ENCODE measurements at places on chromosomes 5 and 9.
A peak's percentile ranks its signal among the peaks of the same experiment; 100 is the strongest.

- DNase-seq: no peak
Measured at GRCh38 chr9:72474676-72475075, 46.7 kb upstream of the TMC1 start.

DNA sequence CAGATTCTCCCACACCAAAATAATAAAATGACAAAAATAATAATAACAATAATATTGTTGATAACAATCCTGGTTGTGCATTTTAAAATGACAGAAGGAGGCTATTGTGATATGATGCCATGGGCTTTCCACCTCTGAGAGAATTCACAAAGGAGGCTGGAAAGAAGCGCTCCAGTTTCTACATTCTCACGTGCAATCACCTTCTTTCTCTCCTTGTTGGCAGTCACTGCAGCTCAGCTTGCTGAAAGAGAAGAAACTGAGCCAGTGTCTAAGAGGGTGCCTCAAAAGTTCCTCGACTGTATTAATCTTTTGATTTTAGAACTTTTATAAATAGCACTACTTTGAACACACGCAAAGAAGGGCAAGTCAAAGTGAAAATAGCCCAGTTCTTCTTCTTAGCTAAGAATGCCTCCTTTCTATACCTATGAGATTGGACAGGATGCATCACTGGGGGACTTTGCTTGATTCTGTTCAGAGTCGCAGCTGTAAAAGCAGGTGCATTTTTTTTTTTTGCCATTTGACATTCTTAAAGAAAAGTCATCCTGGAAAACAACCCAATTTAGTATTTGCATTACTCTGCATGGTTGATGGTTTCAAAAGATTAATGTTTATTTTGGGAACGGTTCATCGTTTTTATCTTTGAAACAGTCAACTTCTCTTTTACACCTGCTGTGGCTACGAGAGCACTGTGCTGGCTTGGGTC, 12.4 kb upstream of the SUB1 start:
- DNase-seq: no peak

GRCh38 chr5:40717281-40717680, 37.6 kb downstream of the PTGER4 start:
- no peak for DNase-seq

DNA sequence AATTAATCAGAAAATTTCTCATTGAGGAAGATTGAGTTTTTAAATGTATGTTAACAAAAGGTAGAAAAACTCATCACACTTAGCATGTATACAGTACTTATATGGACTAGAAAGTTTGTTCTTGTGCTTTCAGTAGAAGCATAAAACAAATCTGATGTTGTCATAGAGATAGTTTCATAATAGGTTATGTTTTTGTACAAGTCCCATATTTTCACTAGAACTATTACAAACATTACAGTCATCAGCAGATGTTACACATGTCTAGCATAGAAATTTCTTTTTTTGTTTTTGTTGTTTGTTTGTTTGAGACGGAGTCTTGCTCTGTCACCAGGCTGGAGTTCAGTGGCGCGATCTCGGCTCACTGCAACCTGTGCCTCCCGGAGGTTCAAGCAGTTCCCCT, 131.4 kb downstream of the COMMD10 start:
- DNase-seq: no peak

DNA sequence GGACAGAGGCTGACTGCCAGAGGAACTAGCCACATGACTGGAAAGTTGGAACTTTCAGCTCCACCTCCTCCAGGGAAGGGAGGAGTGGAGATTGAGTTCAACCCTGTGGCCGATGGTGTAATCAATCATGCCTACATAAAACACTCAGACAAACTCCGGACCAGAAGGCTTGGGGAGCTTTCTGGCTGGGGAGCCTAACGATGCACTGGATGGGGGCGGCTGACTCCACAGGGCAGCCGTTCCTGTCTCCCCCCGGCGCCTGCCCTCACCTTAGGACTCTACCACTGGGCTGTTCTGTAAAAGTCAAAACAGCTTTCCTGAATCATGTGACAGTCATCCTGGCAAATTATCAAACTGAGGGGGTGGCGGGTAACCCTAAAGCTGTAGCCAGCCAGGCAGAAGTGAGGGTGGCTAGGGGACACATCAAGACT, 58.0 kb downstream of the GOLM1 start:
- DNase-seq: peak; percentile 72

DNA sequence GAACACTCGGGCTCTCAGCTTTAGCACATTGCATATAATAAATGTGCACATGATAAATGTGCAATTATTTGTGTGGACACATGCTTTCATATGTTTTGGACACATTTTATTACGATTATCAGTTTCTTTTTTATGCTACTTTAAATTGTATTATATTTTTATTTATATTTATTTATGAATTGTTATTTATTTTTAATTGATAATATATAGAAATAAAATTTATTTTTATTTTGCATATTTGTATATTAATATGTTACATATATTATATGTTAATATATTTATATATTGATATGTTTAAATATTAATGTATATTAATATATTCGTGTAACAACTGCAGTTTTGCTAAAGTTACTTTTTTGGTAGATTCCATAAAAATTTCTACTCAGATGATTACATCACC, 454.8 kb upstream of the CDH10 start:
- DNase-seq: no peak

GRCh38 chr5:94746731-94747124, 128.3 kb downstream of the SLF1 start:
- DNase-seq: peak; percentile 13

- no peak for DNase-seq
Measured at GRCh38 chr5:39566891-39567290, 142.1 kb upstream of the DAB2 start.

DNA sequence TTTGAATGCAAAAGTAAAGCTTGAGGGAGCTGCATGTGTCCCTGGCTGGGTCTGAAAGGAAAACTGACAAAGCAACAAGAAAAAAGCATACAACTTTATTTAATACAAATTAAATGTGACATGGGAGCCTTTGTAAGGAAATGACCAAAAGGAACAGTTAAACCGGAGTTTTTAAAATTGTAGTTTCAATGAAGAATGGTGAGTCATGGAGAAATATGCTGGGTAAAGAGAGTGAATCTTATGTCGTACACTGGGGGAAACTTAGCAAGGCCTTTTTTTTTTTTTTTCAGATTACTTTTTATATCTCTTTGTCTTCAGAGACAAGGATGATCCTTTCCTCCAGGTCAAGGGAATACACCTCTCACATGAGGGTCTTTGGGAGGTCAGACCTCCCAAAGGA, 50.1 kb upstream of the FBXL17 start:
- DNase-seq: no peak

- no peak for DNase-seq
Measured at GRCh38 chr9:130856474-130856873, 21.4 kb downstream of the ABL1 start.

DNA sequence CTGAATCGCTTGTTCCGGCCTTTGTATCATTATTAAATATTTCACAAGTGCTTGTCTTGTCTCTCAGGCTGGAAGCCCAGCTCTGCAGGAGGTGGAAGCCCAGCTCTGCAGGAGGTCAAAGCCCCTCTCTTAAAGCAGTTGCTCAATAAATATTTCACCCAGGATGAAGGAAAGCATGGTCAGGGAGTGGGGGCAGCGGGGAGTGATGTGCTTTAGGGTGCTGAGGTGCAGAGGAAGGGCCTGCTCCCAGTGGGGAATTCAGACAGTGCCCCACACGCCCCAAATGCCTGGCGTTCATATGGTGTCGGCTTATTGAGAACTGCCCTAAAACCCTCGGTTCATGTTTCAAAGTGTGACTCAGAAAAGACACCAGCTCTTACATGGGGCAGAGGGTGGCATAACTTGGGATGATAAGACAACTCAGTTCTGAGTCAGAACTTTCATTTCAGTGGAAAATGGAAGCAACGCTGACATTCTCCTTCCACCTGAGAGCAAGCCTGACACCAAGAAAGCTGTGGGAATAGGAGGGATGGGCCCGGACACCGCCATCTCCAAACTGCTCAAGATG, 114.3 kb upstream of the DAP start:
- no peak for DNase-seq

- no peak for DNase-seq
Measured at GRCh38 chr5:126508251-126508961, 85.2 kb downstream of the GRAMD2B start.

DNA sequence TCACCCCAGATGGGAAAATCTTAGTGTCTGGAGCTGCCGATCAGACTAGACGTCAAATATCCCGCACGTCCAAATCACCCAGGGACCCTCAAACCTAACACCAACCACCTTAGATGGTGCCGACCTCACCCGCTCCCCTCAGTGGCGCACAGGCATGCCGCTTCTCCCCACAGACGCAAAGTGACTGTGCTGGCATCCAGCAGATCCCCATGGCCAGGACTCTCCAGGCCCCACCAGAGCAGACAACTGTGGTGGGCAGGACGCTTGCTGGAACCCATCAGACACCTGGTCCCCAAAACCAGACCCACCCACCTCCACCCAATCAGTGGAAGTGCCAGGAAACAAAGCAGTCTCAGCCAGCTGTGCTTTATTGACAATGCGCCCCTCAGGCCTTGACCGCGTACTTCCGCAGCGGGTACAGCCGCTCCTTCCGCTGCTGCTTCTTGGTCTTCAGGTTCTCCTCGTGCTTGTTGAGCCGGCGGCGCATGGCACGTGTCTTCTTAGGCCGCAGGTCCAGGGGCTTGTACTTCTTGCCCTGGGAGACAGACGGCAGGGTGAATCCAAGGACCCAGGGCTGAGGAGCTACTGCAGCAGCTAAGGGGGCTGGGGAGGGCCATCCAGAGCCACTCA, 4.1 kb downstream of the RPL35 start:
- DNase-seq: no peak

GRCh38 chr5:84425365-84425881, 40.7 kb upstream of the EDIL3 start:
- DNase-seq: no peak

GRCh38 chr9:132192728-132193127, 30.9 kb downstream of the NTNG2 start:
- DNase-seq: no peak

- DNase-seq: no peak
Measured at GRCh38 chr5:4804691-4805360, 335.3 kb upstream of the ADAMTS16 start.

- no peak for DNase-seq
Measured at GRCh38 chr5:66249920-66250319, 105.8 kb downstream of the SREK1 start.

- no peak for DNase-seq
Measured at GRCh38 chr9:88481933-88482332, 53.0 kb upstream of the NXNL2 start.

GRCh38 chr5:67842806-67843205, 372.8 kb upstream of the PIK3R1 start:
- no peak for DNase-seq

DNA sequence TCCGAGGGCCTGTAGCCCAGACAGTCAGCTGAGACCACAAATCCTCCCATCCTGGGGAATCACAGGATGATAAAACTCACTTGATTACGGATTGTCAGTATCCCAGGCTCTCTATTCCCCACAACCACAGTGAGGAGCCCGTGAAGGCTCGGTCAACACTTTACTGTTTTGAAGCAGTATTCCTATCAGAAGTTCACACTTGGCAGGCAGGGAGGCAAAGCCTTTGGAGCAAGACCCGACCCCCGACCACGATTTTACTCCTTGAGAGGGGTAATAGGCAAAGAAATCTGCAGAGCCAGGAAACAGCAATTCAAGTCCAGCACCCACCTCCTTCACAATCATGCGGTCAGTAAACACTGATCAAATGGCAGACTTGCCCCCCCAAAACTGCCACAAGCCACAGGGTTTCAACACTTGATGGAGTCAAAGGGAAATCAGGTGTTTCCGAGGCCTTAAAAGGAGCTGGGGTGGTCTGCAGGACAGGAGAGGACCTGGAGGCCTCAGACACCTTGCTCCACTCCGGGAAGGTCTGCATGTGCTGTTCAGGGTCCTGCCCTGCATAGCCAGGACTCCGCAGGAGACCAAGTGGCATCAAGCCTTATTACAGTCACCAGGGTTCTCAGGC, 25.2 kb downstream of the BICD2 start:
- DNase-seq: no peak

- DNase-seq: no peak
Measured at GRCh38 chr5:60887096-60887495, 43.0 kb upstream of the ELOVL7 start.

- DNase-seq: no peak
Measured at GRCh38 chr9:137787786-137788505, 89.6 kb upstream of the CACNA1B start.

DNA sequence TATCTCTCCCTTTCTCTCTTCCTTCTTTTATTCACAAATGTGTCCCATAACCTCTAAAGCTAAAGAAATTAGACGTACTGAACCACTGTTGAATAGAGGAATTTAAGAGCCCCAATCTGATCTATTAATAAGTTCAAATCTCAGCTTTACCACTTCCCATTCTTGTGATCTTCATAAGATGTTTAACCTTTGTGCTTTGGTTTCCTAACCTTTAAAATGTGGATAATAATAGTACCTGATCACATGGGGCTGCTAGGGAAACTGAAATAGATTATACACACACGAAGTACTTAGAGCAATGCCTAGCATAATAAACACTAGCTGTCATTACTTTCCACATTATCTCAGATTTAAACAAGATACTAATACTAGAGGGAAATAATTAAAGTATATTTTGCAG, 324.3 kb upstream of the SEMA6A start:
- DNase-seq: no peak

DNA sequence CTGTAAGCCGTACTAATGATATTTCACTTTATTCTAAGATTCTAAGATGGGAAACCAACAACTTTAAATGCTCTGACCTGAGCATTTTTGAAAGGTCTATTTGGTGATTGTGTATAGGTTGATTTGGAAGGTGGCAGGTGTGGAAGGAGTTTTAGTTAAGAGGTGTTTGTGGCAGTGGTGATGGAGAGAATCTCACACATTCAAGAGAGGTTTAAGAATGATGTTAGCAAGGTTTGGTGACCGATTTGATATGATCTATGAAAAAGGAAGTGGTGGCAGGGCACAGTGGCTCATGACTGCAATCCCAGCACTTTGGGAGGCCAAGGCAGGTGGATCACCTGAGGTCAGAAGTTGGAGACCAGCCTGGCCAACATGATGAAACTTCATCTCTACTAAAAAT, 319.2 kb upstream of the CD180 start:
- no peak for DNase-seq

- peak; percentile 85 for DNase-seq
Measured at GRCh38 chr5:118326481-118327045, 661.8 kb downstream of the DTWD2 start.

DNA sequence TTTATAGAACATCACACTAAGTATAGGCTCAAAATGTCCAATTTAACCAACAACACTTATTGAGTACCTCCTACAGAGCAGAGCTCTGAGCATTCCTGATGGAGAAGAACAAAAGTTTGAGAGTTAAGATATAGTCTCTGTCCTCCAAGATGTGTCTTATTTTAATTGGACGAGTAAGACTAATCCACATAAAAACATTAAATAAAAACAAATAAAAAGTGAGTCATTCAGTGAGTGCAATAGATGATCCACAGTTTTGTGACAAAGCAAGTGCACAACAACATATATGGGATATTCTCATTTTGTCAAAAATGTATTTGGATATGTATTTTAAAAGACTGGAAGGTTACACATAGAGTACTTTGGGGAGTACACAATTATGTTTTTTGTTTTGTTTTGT, 277.4 kb downstream of the FBXL17 start:
- DNase-seq: no peak

GRCh38 chr5:87182649-87183048, 85.0 kb upstream of the RASA1 start:
- DNase-seq: no peak

Data from kidney glomerular epithelial cell (primary cell).